Progenitor cell of endocrine pancreas (in vitro differentiated cells): ENCODE measurements at places on chromosomes 1 and 21.

- no peak overlapping the region for H3K4me3 ChIP-seq
- DNase-seq: no peak
- H3K27me3 ChIP-seq: peaks cover 3% of the 10 kb centered on the region
- H3K27ac ChIP-seq: no peak overlapping the region
- peaks cover 42% of the 10 kb centered on the region for H3K4me1 ChIP-seq
These were observed 187.3 kb downstream of the AK5 start for GRCh38 chr1:77468949-77469710.

DNA sequence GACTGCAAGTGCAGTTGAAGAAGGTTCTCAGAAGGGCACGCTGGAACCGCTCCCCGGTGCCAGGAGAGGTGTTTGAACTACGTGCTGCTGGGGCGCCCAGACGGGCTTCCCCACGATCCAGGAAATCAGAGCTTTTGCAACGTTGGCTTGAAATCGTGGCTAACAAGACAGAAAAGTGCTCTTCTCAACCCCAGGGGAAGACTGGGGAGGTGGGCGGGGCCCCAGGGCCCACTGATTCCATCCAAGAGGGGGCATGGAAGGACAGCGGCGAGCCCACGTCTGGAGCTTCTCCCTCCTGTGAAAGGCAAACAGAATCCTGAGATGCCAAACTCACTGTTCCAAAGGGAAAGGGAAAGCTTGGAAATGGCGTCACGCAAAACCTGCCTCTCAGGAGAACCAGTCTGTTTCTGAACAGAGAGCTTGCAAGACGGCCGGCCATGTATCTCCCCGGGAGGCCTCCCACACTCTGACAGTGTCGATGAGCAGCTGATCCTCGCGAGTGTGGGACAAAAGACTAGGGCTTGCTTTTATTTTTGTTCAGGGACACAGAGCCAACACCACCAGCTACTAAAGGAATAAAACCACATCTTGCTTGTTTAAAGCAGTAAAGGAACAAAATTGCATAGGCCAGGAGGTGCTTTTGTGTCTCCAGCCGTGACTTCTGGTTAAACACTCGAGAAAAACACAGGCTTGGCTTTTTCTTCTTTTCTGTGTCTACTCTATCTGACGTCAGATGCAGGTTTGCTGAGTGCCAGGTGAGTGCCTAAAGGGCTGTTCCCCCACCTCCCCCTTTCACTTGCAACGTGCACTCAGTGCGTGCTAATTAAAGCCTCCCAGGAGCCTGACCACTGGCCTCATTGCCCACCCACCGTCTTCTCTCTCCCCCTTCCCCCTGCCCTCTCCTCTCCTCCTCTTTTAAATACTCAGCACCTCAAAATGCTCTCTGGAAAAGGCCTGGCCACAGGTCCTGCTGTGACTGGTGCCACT lies 41.5 kb downstream of the LRRC3 start:
- H3K27ac ChIP-seq: peak overlapping the region; percentile 83
- no peak for DNase-seq
- H3K27me3 ChIP-seq: no peaks in the 10 kb centered on the region
- H3K4me1 ChIP-seq: peaks cover 18% of the 10 kb centered on the region
- no peak overlapping the region for H3K4me3 ChIP-seq
- H3K36me3 ChIP-seq: peaks cover 13% of the 10 kb centered on the region

DNA sequence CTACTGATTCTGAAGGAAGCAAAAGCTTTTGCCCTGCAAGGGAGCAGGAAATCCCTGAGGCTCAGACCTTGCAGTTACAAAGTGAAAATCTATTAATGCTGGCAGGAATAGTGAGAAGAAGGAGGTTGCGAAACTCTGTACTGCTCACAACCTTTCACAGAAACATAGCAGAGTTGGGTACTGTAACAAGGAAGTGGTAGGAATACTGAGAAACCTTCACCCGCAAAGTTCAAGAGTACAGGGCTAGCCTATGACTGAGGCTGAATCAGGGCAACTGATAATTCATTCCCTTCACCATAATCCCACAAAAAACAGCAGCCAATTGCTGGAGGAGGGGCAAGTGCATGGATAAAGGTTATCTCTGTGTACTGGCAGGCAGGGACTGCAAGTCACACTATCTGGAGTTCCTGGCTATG lies 23.9 kb upstream of the KCTD3 start:
- H3K27me3 ChIP-seq: no peaks in the 10 kb centered on the region
- peaks cover 2% of the 10 kb centered on the region for H3K4me1 ChIP-seq

- no peak overlapping the region for H3K4me3 ChIP-seq
- peaks cover 3% of the 10 kb centered on the region for H3K36me3 ChIP-seq
- peak overlapping the region; percentile 86 for H3K27ac ChIP-seq
- no peak for DNase-seq
These were observed 15.9 kb downstream of the PYCR2 start for GRCh38 chr1:225908013-225908640.

GRCh38 chr1:18723701-18724411 lies 93.2 kb downstream of the PAX7 start:
- no peak overlapping the region for H3K27ac ChIP-seq
- peaks cover 4% of the 10 kb centered on the region for H3K4me1 ChIP-seq
- DNase-seq: no peak

GRCh38 chr1:12851779-12852178 lies 3.3 kb upstream of the HNRNPCL1 start:
- no peak for DNase-seq
- no peak overlapping the region for H3K27ac ChIP-seq
- H3K36me3 ChIP-seq: no peaks in the 10 kb centered on the region
- no peaks in the 10 kb centered on the region for H3K4me1 ChIP-seq
- no peak overlapping the region for H3K4me3 ChIP-seq
- H3K27me3 ChIP-seq: no peaks in the 10 kb centered on the region

- H3K36me3 ChIP-seq: no peaks in the 10 kb centered on the region
- H3K27ac ChIP-seq: peak overlapping the region; percentile 53
- H3K4me1 ChIP-seq: peaks cover 16% of the 10 kb centered on the region
- no peak for DNase-seq
These were observed 124.7 kb downstream of the TNFSF18 start for GRCh38 chr1:172926070-172926469.

DNA sequence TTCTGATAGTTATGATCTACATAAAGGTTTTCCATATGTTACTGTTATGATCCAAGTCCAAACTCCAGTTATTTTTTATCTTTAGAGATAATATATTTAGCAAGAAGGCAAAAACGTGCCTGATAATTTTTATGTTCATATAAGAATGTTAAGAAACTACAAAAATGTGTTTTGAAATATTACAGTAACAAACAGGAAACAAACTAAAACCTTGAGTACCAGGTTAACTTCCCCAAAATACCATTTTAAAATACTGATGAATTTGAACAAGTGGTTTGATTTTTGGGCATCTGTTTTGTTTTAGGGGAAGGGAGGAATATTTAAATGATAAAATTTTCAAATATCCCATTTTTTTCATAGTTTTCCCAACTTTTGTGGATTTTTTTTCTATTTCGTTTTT lies 124.8 kb downstream of the NR5A2 start:
- no peak overlapping the region for H3K4me3 ChIP-seq
- no peak for DNase-seq
- peaks cover 9% of the 10 kb centered on the region for H3K36me3 ChIP-seq
- H3K27ac ChIP-seq: no peak overlapping the region
- H3K4me1 ChIP-seq: peaks cover 17% of the 10 kb centered on the region

DNA sequence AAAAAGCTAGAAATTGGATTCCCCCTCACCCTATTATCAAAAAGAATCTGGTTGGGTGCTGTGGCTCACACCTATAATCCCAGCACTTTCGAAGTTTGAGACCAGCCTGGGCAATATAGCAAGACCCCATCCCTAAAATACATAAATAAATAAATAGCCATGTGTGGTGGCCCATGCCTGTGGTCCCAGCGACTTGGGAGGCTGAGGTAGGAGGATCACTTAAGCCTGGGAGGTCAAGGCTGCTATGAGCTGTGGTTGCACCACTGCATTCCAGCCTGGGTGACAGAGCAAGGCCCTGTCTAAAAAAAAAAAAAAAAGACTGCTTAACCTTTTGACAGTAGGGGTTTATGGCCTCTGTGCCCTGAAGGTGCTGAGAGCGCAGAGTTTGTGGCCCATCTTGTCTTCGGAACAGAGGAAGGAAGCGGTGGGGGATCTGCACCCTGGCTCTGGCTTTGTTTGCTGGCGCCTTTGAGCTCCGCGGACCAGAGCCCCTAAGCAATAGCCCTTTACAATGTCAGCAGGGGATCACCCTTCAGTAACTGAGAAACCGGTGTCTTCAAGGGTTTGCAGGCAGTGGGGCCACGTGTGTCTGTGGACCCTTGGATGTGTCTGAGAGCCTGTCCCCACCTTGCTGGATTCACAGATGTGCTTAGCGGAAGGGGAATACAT lies 22.1 kb downstream of the SLC2A7 start:
- DNase-seq: no peak
- H3K4me3 ChIP-seq: no peak overlapping the region
- H3K4me1 ChIP-seq: peaks cover 20% of the 10 kb centered on the region
- H3K36me3 ChIP-seq: no peaks in the 10 kb centered on the region

DNA sequence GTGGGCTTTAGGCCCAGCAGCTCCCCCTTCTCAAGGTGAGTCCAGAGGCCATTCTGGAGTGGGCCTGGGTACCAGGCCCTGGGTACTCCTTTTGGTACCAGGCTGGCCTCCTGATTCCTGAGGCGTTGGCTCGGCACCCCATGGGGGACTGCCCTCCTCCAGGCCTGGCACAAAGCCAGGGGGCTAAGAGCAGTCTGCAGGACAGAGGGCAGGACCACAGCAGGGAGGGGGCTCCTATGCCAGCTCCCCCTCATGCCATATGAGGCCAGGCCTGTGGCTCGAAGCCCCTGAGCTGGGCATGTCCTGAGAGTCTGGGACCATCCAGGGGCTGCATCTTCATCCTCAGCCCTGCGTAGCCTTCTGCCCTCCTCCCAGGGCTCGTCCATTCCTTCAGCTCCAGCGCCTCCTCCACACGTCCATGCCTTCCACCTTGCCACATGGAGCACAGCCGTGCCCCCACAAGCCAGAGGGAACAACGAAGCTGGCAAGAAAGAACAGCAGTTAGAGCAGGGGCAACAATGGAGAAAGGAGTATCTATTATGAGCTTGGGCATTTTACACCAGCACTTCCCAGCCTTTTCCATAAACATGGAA lies 3.2 kb downstream of the PHLDA3 start:
- H3K4me3 ChIP-seq: no peak overlapping the region
- no peak for DNase-seq
- H3K4me1 ChIP-seq: peaks cover 26% of the 10 kb centered on the region

- DNase-seq: peak; percentile 43
- no peaks in the 10 kb centered on the region for H3K27me3 ChIP-seq
- peak overlapping the region; percentile 95 for H3K27ac ChIP-seq
- H3K4me1 ChIP-seq: peaks cover 42% of the 10 kb centered on the region
These were observed 14.0 kb upstream of the UMODL1 start for GRCh38 chr21:42056996-42057689.

DNA sequence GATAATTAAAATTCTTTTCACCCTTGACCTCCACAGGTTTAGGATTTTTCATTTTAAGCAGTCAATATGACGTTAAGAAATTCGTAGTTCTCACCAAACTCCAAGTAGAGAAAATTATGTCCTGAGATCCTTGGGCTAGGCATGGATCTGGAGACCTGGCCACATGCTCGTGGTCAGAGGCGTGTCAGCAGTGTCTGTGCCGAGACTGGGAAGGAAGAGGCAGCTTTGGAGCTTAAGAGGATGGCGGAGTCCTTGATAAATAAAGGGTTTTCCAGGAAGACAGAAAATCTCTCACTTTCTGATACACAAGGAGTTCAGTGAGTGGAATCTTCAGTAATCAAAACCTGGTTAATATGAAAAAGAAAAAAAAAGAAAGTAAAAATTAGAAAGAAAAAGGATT lies 17.0 kb downstream of the RHOU start:
- H3K27me3 ChIP-seq: peaks cover 22% of the 10 kb centered on the region
- H3K4me3 ChIP-seq: no peak overlapping the region
- peaks cover 8% of the 10 kb centered on the region for H3K4me1 ChIP-seq
- no peak overlapping the region for H3K27ac ChIP-seq
- no peak for DNase-seq
- no peaks in the 10 kb centered on the region for H3K36me3 ChIP-seq
